ENCODE measurements at places on chromosomes 16 and 17.

DNA sequence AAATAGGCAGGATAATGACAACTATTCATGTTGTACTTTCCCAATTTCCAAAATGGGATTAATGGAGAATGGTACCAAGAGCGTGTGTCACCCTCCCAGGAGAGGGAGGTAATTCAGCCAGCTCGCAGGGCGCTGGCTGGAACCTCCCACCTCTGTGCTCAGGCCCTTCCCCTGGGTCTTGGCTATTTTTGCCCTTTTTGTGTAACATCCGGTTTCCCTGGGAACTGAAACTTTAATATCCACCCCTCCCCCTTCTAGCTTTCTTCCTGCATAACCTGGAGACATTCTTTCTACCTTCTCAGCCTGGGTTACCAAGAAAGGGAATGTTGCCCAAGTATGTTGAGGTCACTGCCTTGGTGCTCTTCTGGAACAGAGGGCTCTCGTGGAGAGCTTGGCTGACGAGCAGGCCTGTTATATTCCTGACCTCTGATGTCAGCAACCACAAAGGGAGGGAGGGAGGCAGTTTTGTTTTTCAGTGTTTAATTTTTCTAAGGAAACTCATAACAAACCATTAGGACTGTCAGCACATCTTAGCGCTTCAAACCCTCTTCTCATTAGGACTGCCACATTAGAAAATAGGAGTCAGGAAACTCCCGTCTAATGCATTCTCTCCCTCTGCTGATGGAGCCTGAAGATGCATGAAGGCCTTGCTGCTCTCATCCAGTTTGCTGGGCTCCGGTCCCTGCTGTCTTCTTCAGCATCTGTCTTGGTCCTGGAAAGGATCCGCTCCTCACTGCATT, 25.6 kb downstream of the ITGB3 start:
- no peak for DNase-seq

GRCh38 chr17:9028988-9029570, 7.8 kb downstream of the NTN1 start:
- no peak for DNase-seq

DNA sequence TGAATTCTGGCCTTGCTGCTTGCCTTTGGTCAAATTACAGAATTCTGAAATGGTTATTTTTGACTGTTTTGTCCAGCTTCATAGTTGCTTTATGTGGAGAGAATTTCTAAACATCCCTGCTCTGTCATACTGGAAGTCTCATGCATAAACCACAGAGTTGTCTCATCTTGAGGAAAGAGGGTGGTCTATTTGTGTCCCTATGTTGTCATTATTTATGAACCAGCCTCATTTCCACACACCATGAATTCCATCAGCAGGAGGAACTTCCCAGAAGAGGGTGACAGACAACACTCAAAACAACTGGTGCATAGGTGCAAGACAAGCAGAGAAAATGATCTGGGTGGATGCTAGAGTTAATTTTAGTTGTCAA, 525.8 kb upstream of the GOT2 start:
- no peak for DNase-seq

DNA sequence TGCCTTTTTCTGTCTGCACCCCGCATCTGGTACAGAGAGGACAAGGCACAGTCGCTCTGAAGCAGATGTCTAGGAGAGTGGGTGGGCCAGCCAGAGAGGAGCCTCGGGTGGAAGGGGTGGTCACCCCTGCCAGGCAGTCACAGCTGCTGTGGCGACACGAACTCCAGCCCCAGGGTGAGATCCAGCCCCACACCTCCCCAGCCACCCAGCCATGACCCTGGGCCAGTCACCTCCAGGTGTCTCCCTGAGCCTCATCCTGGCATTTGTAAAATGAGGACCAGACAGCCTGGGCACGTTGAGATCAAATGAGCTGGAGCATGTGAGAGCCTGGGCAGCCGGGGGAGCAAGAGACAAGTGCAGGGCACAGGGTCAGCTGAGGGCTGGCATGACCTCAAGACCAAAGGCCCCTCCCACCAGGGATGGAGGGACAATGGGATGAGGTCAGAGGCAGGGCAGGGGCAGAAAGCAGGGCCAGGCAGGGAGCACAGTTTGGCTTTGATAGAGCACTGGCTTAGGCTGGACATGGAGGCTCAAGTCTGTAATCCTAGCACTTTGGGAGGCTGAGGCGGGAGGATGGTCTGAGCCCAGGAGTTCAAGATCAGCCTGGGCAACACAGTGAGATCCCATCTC, 7.7 kb downstream of the ADAM11 start:
- DNase-seq: no peak

GRCh38 chr16:87239545-87239944, 77.6 kb downstream of the C16orf95 start:
- no peak for DNase-seq

GRCh38 chr17:78922816-78923498, 2.2 kb downstream of the TIMP2 start:
- DNase-seq: no peak

DNA sequence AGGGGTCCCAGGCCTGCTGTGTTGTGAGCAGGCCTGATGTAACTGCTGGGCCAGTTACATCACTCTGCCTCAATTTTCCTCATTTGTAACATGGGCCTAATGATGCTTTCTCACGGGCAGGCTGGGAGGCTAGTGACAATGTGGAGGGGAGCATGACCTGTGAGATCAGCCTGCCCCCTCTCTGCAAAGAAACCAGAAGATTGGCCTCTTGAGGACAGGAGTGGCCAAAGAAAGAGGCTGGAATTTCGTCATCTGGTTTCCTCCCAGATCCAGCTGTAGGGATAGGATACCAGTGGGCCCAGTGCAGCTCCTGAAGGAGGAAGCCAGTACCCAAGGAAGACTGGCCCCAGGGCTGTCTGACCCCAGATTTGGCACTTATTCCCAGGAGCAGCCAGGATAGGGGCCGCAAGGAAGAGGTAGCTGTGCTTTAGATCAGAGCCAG, 615 bp upstream of the SREBF1 start:
- no peak for DNase-seq

- DNase-seq: no peak
Measured at GRCh38 chr16:88064889-88065746, 113.9 kb downstream of the BANP start.

DNA sequence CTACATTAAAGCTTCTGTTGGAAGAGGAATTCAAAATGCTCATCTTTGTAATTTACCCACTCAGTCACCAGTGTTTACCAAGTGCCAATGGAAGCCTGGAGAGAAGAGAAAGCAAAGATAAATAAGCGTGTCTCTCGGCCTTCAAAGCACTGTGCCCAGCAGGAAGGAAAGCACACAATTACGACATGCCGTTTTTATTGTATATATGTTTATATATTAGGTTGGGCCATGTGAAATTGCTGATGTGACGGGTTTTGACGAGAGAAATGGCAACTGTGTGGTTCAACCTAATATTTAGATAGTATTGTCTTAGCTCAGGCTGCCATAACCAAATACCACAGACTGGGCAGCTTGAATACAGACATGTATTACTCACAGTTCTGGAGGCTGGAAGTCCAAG, 79.3 kb upstream of the HSBP1 start:
- DNase-seq: no peak

DNA sequence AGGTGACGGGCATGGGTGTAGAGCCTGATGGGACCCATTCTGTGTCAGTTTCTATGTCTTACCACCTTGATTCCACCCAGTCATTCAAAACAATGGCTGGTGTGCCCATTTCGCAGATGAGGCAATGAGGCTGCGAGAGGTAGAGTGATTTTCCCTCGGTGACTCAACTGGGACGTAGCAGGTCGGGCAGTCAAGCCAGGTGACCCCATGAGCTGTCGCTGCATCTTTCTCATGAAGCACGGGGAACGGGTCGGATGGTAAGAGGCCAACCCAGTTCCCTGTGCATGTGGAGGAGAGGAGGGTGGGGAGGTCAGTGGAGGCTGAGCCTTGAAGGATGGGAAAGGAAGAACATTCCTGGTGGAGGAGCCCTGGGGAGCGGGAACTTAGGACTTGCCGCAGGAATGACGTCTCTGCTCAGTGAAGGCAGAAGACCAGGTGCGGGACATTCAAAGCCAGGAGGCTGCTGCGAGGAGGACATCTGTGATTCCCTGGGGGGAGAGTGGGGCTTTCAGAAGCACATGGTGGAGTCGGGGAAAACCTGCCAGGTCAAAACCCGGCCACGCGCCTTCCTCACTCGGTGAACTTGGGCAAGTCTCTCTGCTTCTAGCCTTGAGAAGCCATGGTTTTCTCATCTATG, 1.1 kb downstream of the IL21R start:
- DNase-seq: no peak

GRCh38 chr17:76140661-76141211, 309 bp downstream of the FOXJ1 start:
- no peak for DNase-seq

GRCh38 chr16:24430954-24431760, 108.2 kb upstream of the RBBP6 start:
- no peak for DNase-seq

- DNase-seq: no peak
Measured at GRCh38 chr17:79029327-79030009, 5.5 kb downstream of the C1QTNF1 start.
